ENCODE measurements at places on chromosomes 7 and 10. TPM values are rescaled to one million over a fixed set of nuclear protein-coding genes. Genes with fewer than 3 reads are reported as not detected.

Gene LGI1
- not detected for polyA plus RNA-seq

Gene CRTAC1
- not detected for polyA plus RNA-seq

Gene CALHM3
- not detected for polyA plus RNA-seq

GRCh38 chr10:46270086-46270811, 16.5 kb upstream of the ANTXRL start:
- H3K4me3 ChIP-seq: peak overlapping the region; percentile 60
- H3K27me3 ChIP-seq: no peaks in the 10 kb centered on the region
- no peak for DNase-seq
- H3K4me1 ChIP-seq: peaks cover 44% of the 10 kb centered on the region
- peak overlapping the region; percentile 67 for H3K27ac ChIP-seq

- H3K27me3 ChIP-seq: no peaks in the 10 kb centered on the region
- no peaks in the 10 kb centered on the region for H3K4me1 ChIP-seq
- no peaks in the 10 kb centered on the region for H3K36me3 ChIP-seq
- H3K27ac ChIP-seq: no peak overlapping the region
Observed at GRCh38 chr10:4285121-4285520, 500.1 kb upstream of the KLF6 start.

Measured in naive B cell (primary cell).